ENCODE measurements at places on chromosomes 1 and 21.

DNA sequence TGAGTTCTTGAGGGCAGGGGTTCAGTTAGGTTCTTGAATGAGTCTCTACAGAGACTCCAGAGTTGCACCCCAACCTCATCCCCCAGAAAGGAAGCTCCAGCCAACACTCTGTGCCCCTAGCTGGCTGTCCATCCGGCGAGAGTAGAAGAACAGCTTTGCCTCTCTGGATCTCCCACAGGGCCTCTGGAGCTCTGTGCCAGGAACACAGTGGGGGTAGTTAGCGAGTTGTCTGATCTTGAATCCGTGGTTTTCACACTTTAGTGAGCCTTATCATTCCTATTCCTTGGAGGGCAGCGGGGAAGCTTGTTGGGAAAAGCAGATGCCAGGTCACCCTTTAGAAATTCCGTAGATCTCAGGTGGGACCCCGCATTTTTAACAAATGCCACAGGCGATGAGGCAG is 45.0 kb downstream of the STUM start:
- no peak for DNase-seq

GRCh38 chr1:1071486-1072298 is 2.4 kb downstream of the RNF223 start:
- no peak for DNase-seq

DNA sequence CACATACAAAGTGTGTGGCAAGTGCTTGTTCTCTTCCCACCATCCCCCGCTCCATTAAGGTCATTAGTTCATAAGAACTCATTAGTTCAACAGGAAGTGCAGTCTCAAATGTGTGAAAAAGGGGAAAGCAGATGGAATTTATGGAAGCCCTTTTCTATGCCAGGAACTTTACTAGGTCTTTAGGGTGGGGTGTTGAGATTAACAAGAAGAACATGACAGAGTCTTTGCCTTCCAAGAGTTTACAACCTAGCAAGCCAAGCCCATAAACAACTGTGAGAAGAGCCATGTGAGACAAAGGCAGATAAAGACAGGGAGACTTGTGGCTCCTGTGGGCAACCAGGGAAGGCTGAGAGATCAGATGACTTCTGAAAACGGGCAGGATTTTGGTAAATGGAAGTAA is 21.4 kb downstream of the PLEKHA6 start:
- DNase-seq: no peak

GRCh38 chr1:207239874-207240273 is 81.6 kb upstream of the CD55 start:
- no peak for DNase-seq

- no peak for DNase-seq
Observed at GRCh38 chr1:205133287-205133686, 11.5 kb upstream of the RBBP5 start.

DNA sequence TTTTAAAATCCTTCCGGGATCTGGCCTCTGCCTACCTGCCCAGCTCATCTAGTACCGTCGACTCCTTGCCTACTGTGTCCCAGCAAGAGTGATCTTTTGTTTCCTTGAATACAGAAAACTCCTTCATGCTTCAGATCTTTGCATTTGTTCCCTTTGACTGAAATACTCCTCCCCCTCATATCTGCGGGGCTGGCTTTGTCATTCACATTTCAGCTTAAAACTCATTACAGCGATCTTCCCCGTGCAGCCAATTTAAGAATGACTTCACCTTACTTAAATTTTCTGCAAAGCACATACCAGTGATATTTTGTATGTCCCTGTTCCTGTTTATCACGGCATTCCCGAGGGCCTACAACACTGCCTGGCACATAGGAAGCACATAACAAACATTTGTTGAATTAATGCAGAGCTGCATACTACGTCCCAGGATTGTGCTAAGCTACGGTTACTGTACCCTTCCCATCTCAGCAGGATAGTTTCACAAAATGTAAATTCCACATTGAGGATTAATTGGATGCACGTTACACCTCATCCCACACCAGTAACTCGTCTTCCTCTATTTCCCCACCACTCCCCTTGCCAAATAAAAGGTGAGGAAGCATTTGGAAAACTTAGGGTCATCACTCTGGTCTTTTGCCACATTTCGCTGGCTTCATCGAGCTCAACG is 837 bp upstream of the DESI2 start:
- no peak for DNase-seq

- DNase-seq: no peak
Observed at GRCh38 chr1:16249596-16250241, 12.7 kb upstream of the CPLANE2 start.

GRCh38 chr1:11629184-11630016 is 24.8 kb downstream of the FBXO2 start:
- peak; percentile 56 for DNase-seq

GRCh38 chr1:17422461-17422860 is 17.0 kb downstream of the RCC2 start:
- no peak for DNase-seq

- DNase-seq: peak; percentile 83
Observed at GRCh38 chr1:204507317-204508105, 8.7 kb upstream of the MDM4 start.

DNA sequence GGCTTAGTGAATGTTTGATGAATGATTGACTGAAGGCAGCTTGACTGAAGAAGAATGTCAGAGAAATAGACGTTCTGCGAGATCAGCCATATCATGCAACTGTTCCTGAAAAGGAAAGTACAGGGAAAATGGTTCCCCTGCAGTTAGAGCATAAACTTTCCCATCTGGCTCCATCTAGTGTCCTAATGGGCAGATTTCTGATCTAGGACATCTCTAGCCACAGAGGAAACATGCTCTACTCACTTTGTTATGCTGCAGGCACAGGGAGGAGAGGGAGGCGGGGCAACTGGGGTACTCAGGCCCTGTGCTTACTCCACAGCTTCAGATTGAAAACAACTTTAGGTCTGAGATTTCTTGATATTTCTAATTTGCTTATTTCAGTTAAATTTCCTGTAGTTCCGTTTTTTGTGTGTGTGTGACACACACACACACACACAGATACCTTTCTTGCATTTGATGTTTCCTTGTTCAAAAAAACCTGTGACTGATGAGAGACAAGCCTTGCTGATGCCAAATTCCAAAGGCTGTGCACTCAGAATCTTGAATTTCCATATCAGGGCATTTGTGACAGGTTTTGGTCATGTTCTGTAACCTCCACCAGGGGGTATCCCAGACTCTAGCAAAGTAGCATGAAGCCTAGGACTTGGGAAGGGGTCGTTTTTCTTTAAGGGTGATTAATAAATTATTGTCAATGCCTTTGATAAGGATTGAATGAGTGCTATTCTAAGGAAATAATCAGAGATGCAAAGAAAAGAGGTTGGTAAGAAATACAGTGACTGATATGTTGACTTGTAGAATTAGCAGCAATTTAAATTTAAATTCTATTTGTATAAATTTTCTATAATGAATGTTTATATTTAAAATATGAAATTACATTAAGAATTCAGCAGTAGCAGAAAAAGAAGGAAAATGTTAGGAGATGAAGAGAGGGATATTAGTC is 139.7 kb upstream of the BEND5 start:
- DNase-seq: peak; percentile 92

GRCh38 chr1:192803501-192803900 is 5.3 kb upstream of the RGS2 start:
- DNase-seq: no peak

DNA sequence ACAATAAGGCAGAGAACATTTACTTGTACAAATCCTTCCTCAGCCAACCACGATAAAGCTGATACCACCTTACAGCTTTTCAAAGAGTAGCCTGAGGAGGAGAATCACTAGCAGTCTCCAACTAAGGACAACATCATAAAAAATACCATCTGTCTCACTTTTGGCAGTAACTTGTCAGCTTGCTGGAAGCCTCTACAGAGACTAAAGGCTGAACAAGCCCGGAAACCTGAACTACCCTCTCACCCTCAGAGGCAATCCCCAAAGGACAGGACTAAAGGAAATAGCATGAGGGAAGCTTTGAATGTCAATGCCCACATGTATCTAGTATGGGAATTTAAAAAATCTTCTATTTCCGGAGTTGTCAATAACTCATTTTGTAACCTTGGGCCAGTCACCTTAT is 10.6 kb downstream of the SRSF4 start:
- DNase-seq: peak; percentile 66

DNA sequence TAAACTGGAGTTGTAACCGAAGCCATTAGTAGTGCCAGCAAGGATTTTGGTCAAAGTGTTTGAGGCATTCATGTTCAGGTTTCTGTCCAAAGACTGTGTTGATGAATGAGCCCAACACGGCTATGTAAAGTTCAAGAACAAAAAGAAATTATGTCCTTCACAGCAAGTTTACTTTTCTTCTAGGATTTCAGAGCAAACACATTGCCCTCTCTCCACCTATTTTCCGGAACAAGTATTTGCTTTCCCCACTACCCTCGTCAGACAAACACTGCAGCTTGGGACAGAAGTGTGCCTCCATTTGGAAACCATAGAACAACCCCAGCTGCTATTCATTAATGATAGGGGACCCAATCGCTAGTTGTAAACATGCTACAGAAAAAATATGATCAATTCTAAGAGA is 151.4 kb upstream of the C1orf105 start:
- DNase-seq: no peak

GRCh38 chr1:87796471-87796901 is 467.8 kb downstream of the LMO4 start:
- no peak for DNase-seq

GRCh38 chr1:230839173-230839572 is 29.1 kb downstream of the C1orf198 start:
- DNase-seq: no peak

DNA sequence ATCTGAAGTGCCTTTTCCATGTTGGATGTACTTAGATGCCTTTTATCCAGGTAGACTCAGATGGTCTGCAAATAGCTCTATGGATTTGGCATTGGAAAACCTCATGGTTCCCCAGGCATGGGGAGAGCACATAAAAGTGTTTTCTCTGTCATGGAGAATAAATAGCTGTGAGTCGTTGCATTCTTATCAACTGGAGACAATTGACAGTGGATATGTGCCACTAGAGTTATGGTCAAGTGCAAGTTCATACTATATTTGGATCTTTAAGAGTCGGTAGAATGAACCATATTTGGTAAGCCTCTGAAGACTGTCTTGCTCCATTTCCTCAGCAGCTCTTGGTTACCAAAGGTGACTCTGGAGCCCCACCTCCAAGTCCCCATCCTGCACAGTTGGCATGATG is 83.7 kb downstream of the ROR1 start:
- DNase-seq: no peak

- DNase-seq: no peak
Observed at GRCh38 chr21:45473496-45474322, 68.5 kb downstream of the SLC19A1 start.

- no peak for DNase-seq
Observed at GRCh38 chr1:184176058-184176457, 124.5 kb downstream of the TSEN15 start.

- DNase-seq: no peak
Observed at GRCh38 chr1:102435483-102435882, 438.8 kb upstream of the OLFM3 start.

DNA sequence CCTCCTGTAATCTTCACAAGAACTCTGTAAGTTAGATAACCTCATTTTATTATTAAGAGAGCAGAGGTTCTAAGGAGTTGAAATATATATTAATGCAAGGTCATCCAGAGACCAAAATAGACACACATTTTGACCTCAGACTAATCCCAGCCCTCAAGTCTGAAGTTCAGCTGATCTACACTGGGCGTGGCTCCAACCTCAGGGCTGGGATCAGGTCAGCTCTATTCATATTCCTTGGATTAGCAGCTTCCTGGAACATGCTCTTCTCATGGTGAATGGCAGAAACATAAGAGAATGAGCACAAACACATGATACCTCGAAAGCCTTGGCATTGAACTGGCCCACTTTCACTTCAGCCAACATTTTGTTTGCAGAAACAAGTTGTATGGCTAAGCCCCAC is 200.8 kb upstream of the ST6GALNAC5 start:
- DNase-seq: peak; percentile 31

DNA sequence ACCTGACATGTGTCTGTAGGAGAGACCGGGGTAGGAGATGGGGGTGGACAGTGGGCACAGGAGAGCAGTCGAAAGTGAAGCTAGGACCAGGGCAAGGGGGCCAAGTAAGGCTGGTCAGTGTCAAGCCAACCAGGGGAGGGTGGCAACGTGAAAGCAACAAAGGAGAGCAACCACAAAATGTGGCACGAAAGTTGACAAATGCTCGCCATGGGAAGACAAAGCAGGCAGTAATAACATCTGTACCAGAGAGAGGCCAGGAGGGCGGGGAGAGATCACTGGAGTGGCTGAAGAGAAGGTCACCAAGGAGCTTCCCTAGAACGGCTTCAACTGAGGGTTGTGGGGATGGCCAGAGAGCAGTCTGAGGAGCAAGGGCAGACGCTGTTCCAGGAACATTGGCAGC is 17.0 kb downstream of the QSOX1 start:
- no peak for DNase-seq

DNA sequence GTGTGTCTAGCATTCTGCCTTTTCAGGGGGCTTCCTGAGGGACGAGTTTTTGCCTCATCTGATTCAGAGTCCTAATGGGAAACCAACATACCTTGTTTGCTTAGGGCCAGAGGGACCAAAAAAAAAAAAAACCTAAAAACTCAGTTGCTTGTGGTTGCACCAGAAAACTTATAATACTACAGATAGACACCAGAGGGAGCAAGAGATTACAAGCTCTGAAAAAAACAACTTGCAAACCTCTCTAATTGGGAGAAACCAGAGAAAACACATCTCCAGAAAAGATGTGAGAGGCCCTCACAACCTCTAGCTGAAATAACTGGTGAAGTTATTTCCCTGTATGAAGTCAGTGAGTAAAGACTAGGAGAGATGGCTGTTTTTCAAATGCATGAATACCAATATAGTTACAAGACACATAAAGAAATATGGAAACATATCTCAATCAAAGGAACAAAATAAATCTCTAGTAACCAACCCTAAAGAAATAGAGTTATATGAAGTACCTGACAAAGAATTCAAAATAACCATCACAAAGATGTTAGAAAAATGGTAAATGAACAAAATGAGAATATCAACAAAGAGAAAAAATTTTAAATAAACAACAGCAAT is 233.7 kb upstream of the NFIA start:
- peak; percentile 58 for DNase-seq

Data from NCI-H82 (cell line).